ENCODE measurements at places on chromosomes 12 and 14.

GRCh38 chr12:68474467-68475204 lies 136.1 kb upstream of the RAP1B start:
- no peak for DNase-seq

DNA sequence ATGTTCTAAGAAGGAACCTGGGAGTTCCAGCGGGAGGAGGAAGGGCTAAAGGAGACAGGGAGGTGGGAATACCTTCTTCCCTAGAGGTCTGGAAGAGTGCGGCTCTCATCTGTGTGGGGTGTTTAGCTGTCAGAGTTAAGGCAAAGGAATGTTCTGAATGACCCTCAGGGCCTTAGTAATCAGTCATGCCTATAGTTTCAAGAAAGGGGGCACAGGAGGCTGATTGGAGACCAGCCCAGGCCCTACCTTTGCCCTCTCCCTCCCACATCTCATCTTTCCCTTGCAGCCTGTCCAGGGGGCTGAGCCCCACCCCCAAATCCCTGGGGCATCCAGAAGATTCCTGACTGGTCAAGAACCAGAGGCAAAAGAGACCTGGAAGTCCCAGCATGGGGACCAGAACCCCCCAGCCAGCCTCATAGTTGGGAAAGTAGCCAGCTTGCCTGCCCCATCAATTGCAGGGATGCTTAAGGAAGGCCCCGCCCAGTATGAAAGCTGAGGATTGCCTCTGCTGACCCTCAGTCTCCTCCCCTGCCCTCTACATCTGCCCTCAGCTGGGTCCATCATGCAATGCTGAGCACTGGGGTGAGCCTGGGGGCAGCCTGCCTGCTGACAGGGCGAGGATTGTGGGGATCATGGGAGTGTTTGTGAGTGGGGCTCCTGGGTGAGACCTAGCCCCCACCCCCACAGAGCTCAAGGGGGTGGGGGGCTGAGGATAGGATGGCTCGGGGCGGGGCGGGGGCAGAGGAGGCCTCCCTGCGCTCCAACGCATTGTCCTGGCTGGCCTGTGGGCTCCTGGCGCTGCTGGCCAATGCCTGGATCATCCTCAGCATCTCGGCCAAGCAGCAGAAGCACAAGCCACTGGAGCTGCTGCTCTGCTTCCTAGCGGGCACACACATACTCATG lies 1.8 kb downstream of the GPR162 start:
- DNase-seq = no peak

GRCh38 chr14:64176330-64176729 lies 117.8 kb downstream of the ESR2 start:
- DNase-seq = no peak

- DNase-seq = no peak
Measured at GRCh38 chr12:129520739-129521138, 383.1 kb downstream of the TMEM132D start.

DNA sequence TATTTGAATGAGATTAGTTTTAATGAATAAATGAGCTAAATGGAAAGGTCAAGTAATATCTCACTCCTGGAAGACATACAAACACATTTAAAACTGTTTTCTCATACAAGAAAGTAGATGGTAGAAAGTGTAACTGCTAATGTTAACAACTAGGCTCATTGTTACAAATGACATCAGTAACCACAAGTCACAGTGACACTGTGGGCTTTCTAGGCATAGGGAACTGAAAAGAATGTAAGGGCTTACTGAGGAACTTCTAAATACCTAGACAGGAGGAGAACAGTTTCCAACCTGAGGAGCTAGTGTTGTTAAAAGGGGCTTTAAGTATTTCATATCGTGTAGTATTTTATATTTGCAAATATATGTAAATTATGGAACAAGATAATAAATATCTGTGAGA lies 17.5 kb upstream of the ERGIC2 start:
- DNase-seq = no peak

GRCh38 chr14:50978529-50978871 lies 34.2 kb upstream of the PYGL start:
- DNase-seq = no peak

DNA sequence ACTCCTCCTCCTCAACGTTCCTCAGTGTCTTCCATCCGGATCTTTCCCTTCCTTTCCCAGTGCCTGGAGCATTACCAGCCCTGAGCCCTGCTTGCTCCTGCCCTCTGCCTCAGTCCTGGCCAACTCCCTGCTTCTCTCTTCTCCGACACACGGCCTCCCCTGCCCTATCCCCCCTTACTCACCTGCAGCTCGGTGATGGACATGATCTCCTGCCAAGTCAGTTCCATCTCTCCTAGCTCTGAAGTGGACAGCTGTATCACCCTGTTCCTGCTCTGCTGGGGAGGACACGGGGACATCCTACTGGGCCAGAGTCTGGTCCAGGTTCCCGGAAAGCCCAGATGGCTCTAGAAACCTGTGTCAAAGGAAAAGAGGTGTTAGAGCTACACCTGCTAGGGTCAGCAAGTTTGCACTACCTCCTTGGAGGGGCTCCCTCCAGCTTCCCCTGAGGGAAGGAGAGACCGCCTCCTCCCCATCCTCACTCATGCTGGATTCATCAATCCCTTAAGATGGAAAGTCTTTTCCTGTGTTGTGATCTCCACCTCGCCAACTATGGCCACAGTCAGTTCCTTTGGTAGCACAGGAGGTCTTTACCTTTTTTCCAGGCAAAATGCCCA lies 5.8 kb downstream of the NFE2 start:
- DNase-seq = no peak

- DNase-seq = no peak
Measured at GRCh38 chr12:52805739-52806138, 8.2 kb downstream of the KRT4 start.

DNA sequence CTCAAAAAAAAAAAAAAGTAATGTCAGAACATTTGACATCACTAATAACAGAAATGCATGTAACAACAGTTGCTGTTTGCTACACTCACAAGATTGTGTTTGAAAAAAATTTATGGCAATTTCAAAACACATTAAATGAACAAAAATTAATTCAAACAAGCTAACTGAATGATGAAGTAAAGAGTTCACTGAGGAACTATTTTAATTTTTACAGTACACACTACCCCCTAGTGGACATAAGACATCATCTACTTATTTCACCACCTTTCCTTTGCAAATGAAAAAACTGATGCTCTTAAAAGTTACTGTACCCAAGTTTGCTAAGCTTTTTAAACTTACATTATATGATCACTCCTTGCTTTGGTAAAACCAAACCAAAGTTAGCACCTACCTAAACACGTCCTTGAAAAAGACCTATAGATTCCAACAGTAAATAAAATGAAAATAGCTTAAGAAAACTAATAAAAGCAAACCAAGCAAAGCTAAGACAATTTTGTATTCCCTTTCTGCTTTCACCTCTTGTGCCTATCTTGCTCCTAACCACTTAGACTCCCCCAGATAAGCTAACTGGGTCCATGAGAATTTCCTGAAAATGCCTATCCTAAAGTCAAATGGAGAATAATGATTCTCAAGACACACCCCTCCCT lies 22.2 kb downstream of the UBE2N start:
- DNase-seq = no peak

DNA sequence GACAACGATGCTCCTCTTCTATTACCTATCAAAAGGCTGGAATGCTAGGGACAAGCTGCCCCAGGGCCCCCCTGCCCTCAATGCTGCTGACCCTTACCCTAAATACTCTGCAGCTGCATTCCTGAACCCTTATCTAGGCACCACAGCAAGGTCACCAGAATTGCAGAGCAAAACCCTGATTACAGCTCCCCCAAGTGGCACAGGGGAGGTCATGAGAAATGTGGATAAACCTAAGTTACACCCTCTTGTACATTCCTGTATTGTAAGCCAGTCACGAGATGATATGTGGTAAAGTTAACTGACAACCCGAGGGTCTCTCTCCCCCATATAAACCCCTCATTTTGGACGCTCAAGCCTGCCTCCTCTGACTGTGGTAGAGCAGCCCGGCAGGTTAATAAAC lies 411.8 kb upstream of the STXBP6 start:
- no peak for DNase-seq

GRCh38 chr14:22598099-22598895 lies at the start of gene ABHD4:
TSS of gene ABHD4 (plus strand) at chr14:22598300. CDS start at chr14:22598307, 7 bp downstream.
- peak; percentile 45 for DNase-seq

DNA sequence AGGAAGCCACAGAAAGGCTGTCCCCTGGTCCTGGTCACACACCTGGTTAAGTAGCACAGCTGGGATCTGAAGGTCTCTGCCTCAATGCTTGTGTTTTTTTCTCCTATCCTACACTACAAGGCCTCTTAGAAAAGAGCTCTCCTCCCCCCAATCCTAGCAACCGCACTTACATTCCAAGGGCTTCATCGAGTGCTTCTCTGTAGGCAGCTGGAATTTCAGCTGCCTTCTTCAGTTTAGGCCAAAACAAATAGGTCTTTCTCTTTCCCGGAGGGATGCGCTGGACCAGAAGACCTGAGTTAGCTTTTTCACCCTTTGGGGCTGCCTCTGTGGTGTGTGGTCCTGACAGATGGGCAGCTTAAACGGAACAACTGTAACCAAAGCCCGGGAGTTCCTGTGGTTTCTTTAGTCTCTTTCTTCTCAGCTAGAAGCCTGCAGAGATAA lies 109.7 kb downstream of the GPATCH2L start:
- no peak for DNase-seq

DNA sequence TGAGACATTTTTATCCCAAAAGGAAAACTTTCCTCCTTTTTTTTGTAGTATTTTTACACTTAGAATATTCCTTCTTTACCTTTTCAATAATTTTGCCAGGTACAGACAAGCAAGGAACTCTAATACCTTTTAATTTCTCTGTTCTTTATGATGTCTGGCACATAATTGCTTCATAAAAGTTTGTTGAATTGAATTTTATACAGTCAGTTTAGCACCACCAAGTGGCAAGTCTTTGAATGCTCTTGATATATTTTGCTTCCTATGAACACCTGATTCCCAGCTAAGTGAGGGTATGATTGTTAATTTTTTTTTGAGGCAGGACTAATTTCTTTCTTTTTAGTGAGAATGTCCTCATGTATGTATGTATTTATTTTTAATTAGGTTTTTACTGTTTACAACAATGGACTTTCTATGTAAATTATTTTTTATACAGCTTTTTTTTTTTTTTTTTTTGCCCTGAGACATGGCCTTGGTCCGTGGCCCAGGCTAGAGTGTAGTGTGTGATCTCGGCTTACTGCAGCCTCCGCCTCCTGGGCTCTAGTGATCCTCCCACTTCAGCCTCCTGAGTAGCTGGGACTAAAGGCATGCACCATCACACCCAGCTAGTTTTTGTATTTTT lies 6.9 kb downstream of the TBC1D15 start:
- DNase-seq = no peak

DNA sequence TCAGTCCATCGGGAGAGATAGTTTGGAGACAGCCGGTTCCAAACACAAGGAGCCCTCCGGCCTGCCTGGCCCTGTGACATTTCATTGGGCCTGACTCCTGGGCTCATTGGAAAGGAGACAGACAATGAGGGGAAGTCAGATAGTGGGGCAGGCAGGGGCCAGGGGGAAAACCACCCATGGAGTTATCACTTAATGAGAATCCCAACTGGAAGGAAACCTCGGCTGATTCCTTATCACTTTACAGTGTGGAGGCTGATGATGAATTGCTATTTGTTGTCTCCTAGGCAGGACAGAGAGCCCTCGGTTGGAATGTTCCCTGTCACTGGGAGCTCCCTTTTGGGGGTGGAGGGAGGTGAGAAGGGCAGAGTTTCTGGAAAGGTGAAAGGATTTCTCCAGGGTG lies 44.4 kb downstream of the TBX5 start:
- DNase-seq = no peak

- no peak for DNase-seq
Measured at GRCh38 chr12:119373666-119374065, 39.1 kb downstream of the CCDC60 start.

DNA sequence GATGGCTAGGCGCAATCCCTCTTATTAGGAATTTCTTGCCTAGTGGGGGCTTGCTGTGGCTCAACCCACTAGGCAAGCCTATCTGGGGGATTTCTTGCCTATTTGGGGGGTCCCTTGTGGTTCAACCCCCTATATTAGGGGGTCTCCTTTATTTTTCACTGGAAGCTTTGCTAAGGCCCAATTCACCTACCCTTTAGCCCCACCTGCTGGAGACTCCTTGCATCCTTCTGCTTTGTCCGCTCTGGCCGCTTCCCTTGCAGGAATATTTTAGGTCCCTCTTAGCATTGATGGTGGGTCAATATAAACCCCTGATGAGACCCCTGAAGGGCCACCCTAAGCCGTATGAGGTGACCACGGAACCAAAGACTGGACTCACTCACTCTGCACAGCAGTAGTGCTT lies 1552.1 kb downstream of the AACS start:
- no peak for DNase-seq

- DNase-seq = no peak
Measured at GRCh38 chr14:51095854-51096823, 1.2 kb upstream of the TRIM9 start.
